ENCODE measurements at places on chromosomes 13 and 19. TPM values are rescaled to one million over a fixed set of nuclear protein-coding genes. Genes with fewer than 3 reads are reported as not detected.
A peak's percentile ranks its signal among the peaks of the same experiment; 100 is the strongest.

DNA sequence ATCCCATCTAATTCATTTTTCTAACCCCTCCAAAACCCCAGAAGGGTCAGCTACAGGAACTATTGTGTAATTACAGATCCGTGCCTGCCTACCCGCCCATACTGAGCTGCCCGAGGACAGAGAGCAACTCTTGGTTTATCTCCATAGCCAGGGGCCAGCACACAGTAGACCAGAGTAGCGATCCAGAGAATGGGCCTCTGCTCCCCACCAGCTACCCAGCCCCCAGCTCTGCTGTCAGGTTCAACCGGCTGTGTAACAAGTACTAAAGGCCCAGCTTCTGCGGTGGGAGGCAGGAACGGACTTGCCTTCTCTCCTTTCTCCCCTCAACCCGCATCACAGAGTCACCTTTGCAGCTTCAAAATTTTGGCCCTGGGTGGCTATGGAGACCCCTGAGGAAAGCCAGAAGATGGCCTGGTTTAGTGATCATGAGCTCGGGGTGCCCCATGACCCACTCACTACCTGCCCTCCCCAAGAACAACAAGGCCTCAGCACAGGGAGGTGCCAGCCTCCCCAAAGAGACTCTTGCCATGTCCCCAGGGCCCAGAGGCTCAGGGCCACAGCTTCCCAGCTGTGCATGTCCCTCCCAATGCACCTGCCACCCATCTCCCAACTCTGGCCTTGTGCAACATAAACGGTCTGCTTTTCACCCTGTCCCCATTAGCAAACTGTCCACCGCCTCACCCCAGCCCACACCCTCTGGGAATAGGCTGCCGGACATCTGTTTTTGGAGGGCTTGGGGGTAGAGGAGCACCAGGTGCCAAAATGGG lies 5.7 kb downstream of the CALM3 start:
- H3K27me3 ChIP-seq = no peaks in the 10 kb centered on the region
- peaks cover 79% of the 10 kb centered on the region for H3K36me3 ChIP-seq
- H3K4me1 ChIP-seq = peaks cover 58% of the 10 kb centered on the region

DNA sequence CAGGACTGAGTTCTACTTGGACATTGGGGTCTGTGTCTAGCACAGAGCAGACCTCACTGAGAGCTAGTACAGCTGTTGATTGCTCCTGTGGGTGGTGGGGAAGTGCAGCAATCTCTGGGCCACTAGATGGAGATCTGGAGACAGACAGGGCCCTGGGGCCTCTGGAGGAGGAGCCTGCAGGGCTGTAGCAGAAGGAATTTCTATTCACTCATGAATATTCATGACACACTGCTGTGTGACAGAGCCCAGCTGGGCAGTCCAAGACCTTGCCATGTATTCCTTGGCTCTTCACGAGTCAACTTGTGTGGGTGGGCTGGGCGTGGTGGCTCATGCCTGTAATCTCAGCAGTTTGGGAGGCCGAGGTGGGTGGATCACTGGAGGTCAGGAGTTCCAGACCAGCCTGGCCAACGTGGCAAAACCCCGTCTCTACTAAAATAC lies 37.5 kb downstream of the SUGP2 start:
- H3K4me1 ChIP-seq = peaks cover 12% of the 10 kb centered on the region
- no peak overlapping the region for H3K4me3 ChIP-seq
- peaks cover 32% of the 10 kb centered on the region for H3K36me3 ChIP-seq
- H3K27me3 ChIP-seq = no peaks in the 10 kb centered on the region

DNA sequence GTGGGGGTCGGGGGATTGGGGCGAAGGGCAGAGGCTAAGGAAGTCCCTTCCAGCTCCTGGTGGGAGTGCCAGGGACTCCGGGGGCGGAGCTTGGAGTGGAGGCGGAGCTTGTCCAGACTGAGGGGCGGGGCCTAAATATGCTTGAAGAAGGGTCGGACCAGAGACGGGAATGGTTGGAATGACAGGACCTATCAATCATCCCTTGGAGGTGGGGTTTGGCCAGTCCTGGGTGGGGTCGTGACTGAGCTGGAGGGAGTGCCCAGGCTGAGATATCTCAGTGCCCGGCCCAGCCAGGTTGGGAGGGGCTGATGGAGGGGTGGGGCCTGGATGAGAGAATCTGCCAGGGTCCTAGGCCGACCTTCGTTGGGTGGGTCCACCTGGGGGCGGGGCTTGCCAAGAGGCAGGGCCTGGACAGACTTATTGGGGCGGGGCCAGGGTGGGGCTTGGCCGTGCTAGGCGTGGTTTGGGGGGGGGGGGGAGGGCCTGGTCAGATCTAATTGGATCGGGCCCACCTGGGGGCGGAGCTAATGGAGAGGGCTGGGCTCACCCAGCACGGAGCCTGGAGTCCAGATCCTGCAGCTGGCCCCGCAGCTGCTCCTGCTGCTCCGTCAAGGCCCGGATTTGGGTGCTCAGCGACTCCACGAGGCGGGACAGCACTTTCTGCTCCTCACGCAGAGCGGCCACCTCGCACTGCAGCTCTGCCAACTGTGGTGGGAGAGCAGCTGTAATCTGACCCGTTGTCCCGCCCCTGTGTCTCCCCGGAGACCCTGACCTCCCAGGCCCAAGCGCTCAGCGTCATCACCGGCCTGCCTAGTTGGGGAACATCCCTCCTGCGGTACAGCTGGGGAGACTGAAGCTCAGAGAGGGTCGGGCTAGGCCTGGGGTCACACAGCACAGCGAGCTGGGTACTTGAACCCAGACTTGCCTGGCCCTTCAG lies 2.6 kb upstream of the WIZ start:
- no peak overlapping the region for H3K27ac ChIP-seq
- peaks cover 50% of the 10 kb centered on the region for H3K36me3 ChIP-seq
- H3K4me1 ChIP-seq = peaks cover 14% of the 10 kb centered on the region

GNG8 gene
- 33.0 TPM for total RNA-seq

GRCh38 chr13:114118511-114119123 lies 13.8 kb downstream of the RASA3 start:
- peak overlapping the region; percentile 81 for H3K27ac ChIP-seq
- peaks cover 21% of the 10 kb centered on the region for H3K36me3 ChIP-seq
- H3K27me3 ChIP-seq = no peaks in the 10 kb centered on the region

DNA sequence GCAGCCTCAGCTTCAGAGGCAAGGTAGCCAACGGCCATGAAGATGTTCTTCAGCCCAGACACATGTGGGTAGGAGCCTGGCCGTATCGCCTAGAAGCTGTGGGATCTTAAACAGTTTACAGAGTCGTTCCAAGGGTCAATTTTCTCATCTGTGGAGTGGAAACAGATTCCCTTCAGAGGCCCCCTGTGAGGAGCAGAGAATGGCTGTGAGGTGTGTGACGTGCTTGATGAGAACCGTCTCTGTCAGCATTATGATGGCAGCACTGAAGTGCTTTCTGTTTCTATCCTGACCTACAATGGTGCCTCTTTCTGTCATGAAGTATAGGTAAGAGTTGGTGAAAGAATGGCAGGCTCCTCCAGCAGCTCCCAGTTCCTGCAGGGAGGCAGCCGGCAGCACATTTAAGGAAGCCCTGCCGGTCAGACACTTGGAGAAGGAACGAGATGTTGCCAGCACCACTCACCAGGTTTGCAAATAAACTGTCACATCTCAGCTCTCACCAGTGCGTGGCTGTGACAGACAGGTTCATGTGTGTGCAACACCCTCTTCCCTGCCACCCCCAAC lies 277.3 kb downstream of the FOXO1 start:
- H3K27ac ChIP-seq = peak overlapping the region; percentile 95
- peaks cover 8% of the 10 kb centered on the region for H3K36me3 ChIP-seq
- H3K4me3 ChIP-seq = peak overlapping the region; percentile 77
- peak; percentile 65 for DNase-seq

DNA sequence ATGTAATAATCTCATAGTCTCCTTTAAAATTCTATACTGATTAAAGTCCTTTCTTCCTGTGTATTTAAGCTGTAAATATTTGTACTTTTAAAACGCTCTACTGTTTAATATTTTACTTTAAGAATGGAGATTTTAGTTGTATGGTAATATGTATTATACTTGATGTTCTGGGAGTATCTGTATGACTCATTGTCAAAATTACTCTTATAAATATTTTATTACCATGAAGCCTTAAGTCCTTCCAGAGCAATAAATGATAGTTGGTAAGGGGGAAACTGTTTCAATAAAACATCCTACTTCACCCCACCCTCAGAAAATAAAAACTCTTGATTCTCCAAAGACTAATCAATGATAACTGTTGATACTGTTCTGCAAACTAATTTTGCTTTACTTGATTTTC lies 6.4 kb downstream of the PCDH9 start:
- no peaks in the 10 kb centered on the region for H3K36me3 ChIP-seq
- no peak overlapping the region for H3K4me3 ChIP-seq
- peaks cover 4% of the 10 kb centered on the region for H3K27me3 ChIP-seq

- H3K27ac ChIP-seq = no peak overlapping the region
- no peak for DNase-seq
- no peaks in the 10 kb centered on the region for H3K36me3 ChIP-seq
- H3K27me3 ChIP-seq = no peaks in the 10 kb centered on the region
These were observed 87.6 kb upstream of the MBNL2 start for GRCh38 chr13:97134364-97135095.

DNA sequence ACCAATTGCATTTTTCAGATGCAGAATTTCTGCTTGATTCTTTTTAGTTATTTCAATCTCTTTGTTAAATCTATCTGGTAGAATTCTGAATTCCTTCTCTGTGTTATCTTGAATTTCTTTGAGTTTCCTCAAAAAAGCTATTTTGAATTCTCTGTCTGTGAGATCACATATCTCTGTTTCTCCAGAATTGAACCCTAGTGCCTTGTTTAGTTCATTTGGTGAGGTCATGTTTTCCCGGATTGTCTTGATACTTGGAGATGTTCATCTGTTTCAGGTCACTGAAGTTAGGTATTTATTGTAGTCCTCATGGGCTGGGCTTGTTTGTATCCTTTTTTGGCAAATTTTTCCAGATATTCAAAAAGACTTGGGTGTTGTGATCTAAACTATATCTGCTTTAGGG lies 202.9 kb upstream of the SERP2 start:
- H3K27me3 ChIP-seq = peaks cover 2% of the 10 kb centered on the region
- H3K4me3 ChIP-seq = no peak overlapping the region
- H3K4me1 ChIP-seq = no peaks in the 10 kb centered on the region
- no peak overlapping the region for H3K27ac ChIP-seq
- H3K36me3 ChIP-seq = no peaks in the 10 kb centered on the region
- no peak for DNase-seq

DNA sequence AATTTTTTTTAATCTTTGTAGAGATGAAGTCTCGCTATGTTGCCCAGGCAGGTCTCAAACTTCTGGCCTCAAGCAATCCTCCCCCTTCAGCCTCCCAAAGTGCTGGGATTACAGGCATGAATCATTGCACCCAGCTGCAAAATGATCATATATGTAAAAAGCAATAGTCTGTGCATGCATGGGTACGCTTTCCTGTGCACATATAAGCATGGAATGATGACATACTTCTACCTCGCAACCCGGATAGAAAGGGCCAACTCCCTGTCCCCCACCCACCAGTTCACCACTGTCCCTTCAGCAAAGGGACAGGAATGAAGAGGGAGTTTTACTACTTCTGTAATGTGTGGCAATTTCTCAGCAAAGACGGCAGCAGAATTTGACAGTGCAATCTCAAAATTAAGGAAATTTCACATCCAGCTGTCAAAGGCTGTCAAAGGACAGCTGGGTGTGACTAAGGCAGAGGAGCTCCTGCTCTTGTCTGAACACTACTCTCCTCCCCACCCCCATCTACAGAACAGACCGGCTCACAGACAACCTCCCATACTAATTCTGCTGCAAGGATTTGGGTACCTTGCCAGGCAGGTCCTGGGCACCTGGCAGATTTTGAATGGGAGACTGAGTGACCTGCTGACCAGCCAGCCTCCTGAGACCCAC lies 95.6 kb downstream of the TSHZ3 start:
- H3K4me1 ChIP-seq = no peaks in the 10 kb centered on the region
- peaks cover 4% of the 10 kb centered on the region for H3K27me3 ChIP-seq
- no peak overlapping the region for H3K4me3 ChIP-seq
- no peak overlapping the region for H3K27ac ChIP-seq
- no peak for DNase-seq

C19orf81 gene
- total RNA-seq = 3.2 TPM

DNA sequence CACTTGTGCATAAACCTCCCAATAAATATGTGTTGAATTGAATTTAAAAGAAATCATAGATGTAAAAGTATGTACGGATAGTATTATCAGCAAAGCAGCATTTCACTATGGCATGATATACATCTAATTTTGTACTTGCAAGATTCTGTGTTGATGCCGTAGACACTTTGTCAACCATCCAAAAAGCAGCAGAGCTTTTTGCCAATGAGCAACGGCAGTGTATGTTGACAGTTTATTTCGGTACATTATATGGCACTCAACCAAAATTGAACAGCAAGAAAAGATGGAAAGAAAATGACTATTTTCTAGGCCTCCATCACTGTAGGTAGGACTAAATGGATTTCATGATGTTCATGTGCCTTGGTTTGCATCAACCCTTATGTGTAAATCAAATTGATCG lies 543.7 kb downstream of the DACH1 start:
- no peak for DNase-seq
- no peak overlapping the region for H3K4me3 ChIP-seq
- no peaks in the 10 kb centered on the region for H3K4me1 ChIP-seq
- H3K27ac ChIP-seq = no peak overlapping the region
- H3K36me3 ChIP-seq = no peaks in the 10 kb centered on the region
